ENCODE measurements at places on chromosomes 13 and 19.

DNA sequence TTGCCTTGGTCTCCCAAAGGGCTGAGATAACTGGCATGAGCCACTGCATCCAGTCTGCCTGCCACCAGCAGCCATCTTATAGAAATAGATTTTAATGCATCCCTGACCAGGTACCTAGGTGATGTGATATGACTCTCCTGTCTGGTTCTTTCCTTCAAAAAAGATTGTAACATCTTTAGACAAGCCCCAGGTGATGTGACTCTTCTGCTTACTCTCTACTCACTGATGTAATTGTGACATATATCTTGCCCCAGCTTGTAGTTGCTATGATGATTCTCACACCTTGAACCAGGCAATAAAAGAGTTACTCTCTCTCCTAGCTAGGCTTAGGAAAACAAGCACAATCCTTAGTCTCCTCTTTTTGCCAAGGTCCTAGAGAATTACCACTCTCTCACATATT, 30.6 kb upstream of the ZNF681 start:
- DNase-seq, result no peak

DNA sequence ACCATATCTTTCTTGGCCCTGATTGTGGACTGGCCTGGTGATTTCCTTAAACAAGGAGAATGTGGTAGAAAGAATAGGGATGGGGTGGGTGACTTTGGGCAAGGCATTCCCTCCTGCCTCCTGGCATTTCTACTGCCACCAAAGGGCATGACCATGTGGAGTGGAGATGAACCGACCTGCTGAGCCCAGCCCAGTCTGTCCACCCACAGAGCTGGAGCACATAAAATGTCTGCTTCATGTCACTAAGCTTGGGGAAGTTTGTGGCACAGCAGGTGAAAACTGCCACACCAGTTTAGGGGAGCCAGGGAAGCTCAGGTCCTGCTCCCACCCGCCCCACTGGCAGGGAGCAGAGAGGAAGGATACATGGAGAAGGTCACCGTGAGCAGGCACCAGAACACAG, 6.3 kb downstream of the TMEM161A start:
- DNase-seq, result no peak

GRCh38 chr13:31970231-31970930, 61.2 kb upstream of the FRY start:
- no peak for DNase-seq

GRCh38 chr13:83453723-83454122, 428.6 kb downstream of the SLITRK1 start:
- no peak for DNase-seq

DNA sequence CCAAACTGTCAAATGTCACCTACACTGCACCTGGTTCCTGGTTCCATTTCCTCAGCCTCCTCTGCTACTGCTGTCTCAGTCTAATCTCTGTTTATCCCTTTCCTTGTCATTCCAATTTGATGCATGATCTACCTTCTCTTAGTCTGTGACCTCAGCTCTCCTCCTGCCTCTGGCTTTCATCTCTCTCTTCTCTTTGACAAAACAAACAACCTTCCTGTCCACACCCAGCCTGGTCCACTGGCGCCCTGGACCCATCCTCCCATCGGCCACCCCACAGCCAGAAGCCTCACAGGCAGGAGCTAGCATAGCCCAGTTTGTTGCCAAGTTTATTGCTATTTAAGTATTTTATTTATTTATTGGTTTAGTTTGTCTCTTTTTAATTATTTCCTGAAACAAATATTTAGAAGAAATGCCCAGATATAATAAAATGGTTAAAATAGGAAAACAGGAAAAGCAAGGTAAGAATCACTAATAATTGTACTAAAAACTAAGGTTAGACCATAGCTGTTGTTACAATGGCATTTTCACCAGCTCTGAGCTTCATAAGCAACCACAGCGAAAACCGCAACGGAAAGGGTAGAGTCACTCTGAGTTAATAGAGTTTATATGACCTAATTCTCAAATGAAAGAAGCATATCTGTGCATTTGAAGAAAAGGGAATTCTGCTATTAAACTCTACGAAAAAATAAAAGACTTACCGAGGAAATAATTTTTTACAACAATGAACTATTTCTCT, 68.6 kb downstream of the EFNB2 start:
- no peak for DNase-seq

- no peak for DNase-seq
Measured at GRCh38 chr19:47082493-47082892, 31.1 kb downstream of the ZC3H4 start.

- DNase-seq, result no peak
Measured at GRCh38 chr13:32205431-32206096, 109.6 kb downstream of the ZAR1L start.

GRCh38 chr19:15015946-15016542, 33.2 kb upstream of the CASP14 start:
- DNase-seq, result no peak

GRCh38 chr13:91768746-91769145, 370.3 kb downstream of the GPC5 start:
- DNase-seq, result no peak

- no peak for DNase-seq
Measured at GRCh38 chr13:85799097-85799582, at the start of gene SLITRK6. TSS of gene SLITRK6 (minus strand) at chr13:85799419. CDS start at chr13:85796508, 2,911 bp downstream.

DNA sequence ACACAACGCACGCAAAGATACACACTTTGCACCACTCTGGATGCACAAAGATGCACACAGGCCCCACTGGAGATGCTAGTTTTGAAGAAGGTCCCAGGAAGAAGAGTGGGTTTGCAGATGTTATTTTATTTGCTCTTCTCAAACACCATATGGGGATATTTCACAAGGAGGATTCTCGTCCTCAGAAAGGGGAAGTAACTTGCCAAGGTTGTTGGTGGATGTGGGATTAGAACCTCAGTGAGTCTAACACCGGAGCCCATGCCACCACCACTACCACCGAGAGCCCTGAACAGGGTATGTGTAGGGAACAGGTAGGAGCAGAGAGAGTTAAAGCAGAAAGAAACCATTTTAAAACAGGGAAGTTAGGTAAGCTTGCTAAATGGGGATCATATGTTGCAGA, 9.6 kb upstream of the CEACAM6 start:
- no peak for DNase-seq

GRCh38 chr19:55068950-55069864, 6.3 kb upstream of the RDH13 start:
- no peak for DNase-seq

GRCh38 chr19:18300930-18301717, 19.7 kb upstream of the JUND start:
- no peak for DNase-seq

DNA sequence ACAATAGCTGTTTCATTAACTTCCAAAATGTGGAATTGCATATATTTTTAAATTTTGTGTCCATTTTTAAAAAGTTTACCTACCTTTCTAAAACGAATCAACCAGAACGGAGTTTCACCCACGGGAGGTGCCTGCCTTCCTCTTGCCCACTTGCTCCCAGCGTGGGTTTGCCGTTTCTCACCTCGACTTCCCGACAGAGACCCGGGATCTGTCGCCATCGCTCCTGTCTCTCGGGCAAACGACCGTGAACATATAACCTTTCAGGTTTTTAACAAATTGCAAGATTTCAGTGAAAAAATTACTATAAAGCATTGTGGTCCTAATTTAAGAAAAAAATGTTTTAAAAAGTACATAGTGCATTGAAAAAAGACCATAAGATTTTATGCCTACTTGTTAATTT, 4.2 kb downstream of the TMEM255B start:
- DNase-seq, result no peak

DNA sequence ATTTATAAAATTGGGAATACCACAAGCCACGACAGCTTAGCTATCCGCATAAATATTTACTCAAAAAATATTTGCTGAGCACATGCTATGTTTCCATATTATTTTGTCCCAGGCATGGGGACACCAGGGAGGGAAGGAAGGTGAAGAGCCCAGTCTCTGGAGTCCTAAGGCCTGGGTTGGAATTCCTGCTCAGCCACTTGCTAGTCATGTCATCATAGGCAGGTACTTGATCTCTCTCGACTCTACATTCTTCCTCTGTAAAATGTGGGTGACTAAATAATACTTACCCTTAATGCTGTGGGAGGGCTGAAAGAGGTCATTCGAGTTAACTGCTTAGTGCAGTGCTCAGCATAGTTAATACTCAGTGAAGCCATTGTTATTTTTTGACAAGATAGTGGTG, 4.3 kb upstream of the RNASEH2B start:
- no peak for DNase-seq

GRCh38 chr19:14683439-14683838, 6.4 kb upstream of the ZNF333 start:
- DNase-seq, result no peak

GRCh38 chr19:48826606-48827020, 9.7 kb downstream of the HSD17B14 start:
- no peak for DNase-seq

DNA sequence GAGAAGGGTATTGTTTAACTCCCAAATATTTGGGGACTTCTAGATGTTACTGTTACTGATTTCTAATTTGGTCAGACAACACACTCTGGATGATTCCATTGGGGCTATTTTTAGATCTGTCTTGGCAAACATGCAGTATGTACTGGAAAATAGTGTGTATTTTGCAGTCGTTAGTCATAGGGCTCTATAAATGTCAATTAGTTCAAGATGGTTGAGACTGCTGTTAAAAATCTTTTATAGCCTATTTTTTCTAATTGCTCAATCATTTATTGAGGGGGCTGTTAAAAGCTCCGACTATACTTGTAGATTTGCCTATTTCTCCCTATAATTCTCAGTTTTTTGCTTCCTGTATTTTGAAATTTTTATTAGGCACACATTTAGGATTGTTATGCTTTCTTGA, 31.4 kb downstream of the PPP5C start:
- no peak for DNase-seq

DNA sequence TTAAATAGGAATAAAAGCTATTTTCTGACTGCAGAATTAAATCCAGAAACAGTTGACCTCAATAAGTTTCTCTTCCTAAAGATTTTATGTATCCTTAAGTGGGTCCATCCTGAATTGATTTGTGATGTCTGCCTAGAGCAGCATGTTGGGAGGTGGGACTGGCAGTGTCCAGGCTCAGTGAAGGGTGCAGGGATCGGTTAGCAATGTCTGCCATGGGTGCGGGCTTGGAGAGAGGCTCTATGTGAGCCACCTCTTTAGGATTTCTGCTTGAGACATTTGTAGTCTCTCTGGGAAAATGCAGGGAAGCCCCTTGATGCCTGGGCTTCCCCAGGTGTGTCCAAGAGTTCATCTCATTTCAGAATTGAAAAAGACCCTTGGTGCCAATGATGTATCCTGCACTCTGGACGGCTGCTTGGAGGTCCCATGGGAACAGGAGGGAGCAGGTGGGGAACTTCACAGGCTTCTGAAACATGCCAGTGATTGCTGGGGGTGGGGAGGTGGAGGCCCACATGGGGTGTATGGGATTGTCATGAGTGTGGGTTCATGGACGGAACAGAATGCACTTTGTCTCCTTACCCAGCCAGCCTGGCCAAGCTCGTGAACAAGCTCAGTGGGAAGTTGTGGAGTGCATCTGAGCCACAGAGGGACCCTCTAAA, 6.2 kb upstream of the COLGALT1 start:
- no peak for DNase-seq

DNA sequence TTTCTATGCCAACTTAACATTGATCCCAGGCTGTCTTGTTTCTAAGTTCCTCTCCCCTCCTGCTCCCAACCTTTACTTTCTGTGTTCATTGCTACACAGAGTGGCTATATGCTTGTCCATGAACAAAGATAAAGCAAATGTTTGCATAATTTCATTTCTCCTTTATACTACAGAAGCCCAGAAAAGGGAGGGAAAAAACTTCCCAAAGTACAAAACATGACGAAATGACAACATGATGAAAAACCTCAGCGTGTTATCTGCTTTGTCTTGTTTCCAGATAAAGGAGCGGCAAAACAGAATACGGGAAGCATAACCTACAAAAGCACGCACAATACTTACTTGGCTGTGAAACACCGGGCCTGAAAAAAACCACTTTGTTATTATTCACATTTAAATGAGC, 336.8 kb downstream of the DNAJC15 start:
- DNase-seq, result no peak

DNA sequence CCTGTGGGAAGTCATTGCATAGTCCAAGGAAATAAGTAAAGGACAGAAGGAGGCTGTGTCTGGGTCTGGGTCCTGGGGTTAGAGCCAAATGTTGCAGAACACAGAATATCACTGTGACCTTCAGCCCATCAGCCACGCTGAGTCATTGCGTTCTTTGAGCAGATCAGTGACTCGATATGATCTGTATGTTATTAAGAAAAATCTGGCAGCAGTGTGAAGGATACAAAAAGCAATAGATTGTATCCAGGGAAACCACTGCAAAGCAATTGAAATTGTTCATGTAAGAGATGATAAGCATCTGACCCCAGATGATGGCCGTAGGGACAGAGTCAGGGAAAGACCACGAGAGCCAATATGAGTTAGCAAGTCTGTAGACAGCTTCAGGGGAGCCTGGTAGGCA, 1575.1 kb upstream of the SLC10A2 start:
- DNase-seq, result no peak

GRCh38 chr13:41588899-41589298, 131.5 kb downstream of the RGCC start:
- DNase-seq, result no peak

DNA sequence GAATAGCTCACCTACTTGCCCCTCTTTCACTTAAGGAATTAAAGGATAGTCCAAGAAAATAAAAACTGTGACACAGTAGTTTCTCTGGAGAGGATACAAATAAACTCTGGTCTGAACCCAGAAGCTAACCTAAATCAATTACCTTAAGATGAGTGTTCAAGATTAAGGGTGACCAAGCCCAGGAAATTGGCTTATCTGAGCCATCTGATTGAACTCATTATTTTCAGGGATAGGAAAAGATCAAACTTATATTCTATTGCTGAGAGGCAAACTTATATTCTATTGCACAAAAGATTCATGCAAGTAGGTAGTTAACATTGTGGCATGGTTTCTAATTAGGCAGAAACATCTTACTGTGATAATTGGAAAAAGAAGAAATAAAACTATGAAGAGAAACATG, 175.1 kb downstream of the DCLK1 start:
- DNase-seq, result no peak

DNA sequence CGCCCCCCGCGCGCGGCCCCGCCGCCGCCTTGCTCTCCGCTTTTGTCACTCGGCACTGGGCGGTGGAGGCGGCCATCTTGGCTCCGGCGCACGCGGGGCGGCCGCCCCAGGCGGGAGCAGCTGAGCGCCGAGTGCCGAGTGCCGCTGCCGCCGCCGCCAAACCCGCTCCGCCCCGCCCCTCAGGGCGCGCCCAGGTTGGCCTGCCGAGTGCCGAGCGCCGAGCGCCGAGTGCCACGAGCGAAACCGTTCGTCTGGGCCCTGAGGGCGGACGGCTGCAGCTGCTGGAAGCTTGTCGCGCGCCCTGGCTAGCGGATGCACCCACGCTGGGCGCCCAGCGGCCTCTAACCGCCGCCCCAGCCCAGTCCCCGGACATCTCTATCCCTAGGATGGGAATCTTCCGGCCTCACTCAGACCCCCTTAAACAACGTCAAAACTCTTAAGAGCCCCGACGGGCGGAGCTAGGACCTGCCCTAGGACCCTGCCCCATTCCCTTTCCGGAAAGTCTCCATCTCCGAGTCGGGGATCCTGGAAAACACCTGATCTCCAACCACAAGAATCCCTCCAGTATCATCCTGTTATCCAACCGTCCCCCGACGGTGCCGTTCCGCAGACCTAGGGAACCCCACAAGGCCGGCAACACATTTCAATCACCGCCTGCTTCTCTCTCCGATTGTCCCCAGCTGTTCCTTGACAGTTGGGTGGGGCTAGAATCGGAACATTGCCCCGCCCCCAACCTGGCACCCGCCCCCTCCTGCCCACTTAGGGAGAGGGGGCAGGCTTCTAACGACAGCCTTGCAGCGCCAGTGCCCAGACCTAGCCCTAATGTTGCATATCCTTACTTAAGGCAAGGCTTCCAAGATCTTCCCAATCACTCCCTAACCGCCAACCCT, 14.1 kb upstream of the AKAP8L start:
- peak; percentile 87 for DNase-seq
